ENCODE measurements at places on chromosomes 2 and 18. TPM values are rescaled to one million over a fixed set of nuclear protein-coding genes. Genes with fewer than 3 reads are reported as not detected.

The DPYSL5 gene
- not detected for polyA plus RNA-seq

The CYS1 gene
- 0.12 TPM for polyA plus RNA-seq

The RESP18 gene
- not detected for polyA plus RNA-seq

The SPATA3 gene
- not detected for polyA plus RNA-seq

The ZAP70 gene
- not detected for polyA plus RNA-seq

The NT5DC4 gene
- polyA plus RNA-seq: not detected

The CNTNAP5 gene
- not detected for polyA plus RNA-seq

The AKAIN1 gene
- polyA plus RNA-seq: not detected

The ANKRD30BL gene
- polyA plus RNA-seq: not detected

The IER3IP1 gene
- polyA plus RNA-seq: 18.6 TPM

The TUBA4B gene
- polyA plus RNA-seq: not detected

The RDH14 gene
- 25.1 TPM for polyA plus RNA-seq

The LRRTM1 gene
- not detected for polyA plus RNA-seq

The SLC23A3 gene
- polyA plus RNA-seq: 0.53 TPM

Measured in AG04450 (cell line).